Bone marrow (tissue), 2 donors: ENCODE measurements at places on chromosomes 7 and 10.
A peak's percentile ranks its signal among the peaks of the same experiment; 100 is the strongest.

DNA sequence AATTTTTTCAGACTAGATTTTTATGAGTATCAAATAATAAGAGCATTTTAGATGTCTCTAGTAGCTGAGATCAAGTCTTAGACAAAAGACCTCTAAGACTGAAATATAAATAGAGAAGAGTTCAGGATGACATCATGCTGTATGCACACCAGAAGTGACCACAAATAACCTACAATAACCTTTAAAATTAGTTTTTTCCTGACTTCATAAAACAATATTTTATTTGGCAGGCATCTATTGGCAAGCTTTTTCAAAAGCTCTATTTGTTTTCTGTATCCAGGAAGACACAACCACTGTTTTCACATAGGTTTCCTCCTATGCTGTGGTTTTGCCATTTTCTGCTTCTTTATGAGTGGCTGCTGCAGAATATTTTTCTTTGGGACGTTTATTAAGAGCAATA lies 359.1 kb downstream of the CRPPA start:
- no peak for DNase-seq

DNA sequence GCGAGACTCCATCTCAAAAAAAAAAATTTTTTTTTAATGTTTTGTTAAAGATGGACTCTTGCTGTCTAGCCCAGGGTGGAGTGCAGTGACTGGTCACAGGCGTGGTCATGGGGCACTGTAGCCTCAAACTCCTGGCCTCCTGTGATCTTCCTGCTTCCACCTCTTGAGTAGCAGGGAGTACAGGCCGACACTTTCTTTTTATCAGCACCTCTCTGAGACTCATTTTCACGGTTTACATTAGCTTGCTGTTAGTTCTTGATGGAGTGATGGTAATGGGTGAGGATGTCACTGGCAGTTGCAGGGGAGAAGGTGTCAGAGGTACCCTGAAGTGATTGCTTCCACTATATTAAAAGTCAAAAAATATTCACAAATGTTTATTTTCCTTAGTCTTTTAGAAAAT lies 95.3 kb upstream of the MTPN start:
- no peak for DNase-seq

GRCh38 chr7:3154881-3155494 lies 111.3 kb upstream of the CARD11 start:
- DNase-seq: peak; percentile 38

DNA sequence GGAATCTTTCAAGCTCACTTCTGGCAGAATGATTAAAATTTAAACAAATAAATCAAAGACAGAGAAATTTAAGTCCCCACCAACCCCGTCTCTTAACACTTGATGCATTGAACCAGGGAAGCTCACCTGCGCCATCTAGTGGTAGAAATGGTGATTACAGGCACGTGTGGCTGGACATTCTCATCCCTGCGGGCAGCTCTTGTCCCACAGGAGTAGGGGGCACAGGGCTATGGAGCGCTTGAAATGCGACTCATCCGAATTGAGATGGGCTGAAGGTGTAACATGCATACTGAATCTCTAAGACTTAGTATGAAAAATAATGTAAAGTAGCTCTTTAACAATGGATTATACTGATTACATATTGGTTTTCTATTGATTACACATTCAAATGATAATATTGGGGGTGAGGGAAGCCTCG lies 24.8 kb upstream of the SLIT1 start:
- DNase-seq: peak; percentile 34

- no peak for DNase-seq
These were observed 6.5 kb downstream of the SGCE start for GRCh38 chr7:94649450-94649849.

DNA sequence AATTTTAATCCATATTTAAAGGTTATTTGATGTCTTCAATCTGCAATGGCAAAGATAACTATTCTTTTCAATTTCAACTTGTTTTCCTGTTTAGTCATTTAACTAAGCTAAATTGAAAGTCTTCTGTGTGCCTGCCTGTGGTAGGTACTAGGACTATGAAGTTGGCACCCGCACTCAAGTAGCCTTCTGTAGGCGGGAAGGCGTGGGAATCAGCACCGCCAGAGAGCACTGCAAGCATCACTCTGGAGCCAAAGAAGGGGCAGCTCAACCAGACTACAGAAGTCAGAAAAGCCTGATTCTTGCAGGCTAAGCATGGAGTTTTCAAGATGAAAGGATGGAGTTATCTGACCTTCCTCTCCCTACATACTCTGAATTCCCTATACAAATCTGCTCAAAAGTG lies 269.0 kb upstream of the PHF14 start:
- DNase-seq: no peak

DNA sequence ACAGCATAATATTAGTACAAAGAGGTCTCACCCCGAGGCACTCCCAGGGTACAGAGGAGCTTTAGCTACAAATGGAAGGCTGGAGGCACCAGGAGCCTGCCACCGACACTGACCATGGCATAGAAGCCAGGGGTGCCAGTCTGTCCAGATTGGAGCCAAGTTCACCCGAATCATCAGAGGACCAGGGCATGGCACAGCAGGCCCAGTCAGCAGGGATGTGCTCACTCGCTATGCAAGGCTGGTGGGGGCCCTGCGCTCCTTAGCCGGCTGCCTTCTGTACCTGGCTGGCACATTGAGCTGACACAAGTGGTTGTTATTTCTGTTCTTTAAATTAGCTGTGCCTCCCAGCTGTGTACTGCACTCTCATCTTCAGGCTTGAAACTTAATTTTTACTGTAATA lies 149.3 kb downstream of the TCERG1L start:
- no peak for DNase-seq

GRCh38 chr7:76020031-76020714 lies 25.8 kb upstream of the TMEM120A start:
- peak; percentile 20 for DNase-seq

DNA sequence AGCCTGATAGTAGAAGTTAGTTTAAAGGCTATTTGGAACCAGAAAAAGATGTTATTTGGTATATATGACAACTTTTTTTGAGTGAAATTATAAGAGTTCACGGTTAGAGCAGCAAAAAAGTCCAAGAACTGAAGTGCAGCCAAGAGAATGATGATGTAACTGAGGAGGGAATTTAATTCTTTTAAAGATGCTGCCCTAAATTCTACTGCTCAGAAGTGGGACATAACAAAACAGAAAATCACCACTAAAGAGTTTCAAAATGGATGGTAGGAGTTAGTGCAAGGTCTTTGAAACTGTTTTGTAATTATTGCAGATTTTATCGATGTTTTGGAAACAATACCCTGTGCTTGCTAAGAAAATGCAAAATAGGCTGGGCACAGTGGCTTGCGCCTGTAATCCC lies 6.5 kb downstream of the SAMD8 start:
- DNase-seq: no peak

GRCh38 chr10:113108194-113108835 lies 158.3 kb downstream of the TCF7L2 start:
- no peak for DNase-seq

DNA sequence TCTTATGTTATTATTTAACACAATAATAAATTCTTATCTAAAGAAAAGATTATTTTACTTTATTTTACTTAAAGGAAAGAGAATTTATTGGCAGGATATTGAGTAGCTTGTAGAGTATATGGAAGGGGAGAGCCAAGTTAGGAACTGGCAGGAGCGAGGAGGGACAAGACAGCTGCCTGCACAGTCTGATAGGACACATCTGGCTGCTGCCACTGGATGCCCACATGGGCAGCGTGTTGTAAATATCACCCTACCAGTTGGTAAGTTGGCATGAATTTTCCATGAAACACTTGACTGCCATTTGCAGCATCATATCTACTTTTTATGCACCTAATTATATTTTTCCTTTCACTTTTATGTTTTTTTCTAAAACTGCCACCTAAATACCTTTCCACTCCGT lies 19.6 kb downstream of the SRI start:
- no peak for DNase-seq

GRCh38 chr10:92407305-92408016 lies 116.5 kb downstream of the MARCHF5 start:
- DNase-seq: no peak

DNA sequence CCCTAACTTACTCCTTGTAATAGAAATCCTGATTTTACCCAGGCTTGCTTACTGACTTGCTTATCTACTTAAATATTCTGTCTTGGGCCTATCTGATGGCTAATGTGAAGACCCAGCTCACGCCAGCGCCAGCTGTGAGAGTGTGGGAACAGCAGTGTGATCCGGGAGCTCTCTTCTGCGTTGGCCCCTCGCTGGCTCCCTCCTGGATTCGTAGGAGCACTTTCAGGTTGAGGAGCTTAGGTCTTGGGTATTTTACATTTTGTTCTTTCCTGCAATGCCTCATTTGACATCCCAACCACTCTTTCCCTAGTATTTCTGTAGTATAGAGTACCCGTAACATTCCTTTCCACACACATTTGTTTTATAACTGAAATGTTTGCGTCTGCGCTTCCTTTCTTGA lies 51.7 kb downstream of the CREM start:
- DNase-seq: no peak
